ENCODE measurements at places on chromosomes 13 and 19.

DNA sequence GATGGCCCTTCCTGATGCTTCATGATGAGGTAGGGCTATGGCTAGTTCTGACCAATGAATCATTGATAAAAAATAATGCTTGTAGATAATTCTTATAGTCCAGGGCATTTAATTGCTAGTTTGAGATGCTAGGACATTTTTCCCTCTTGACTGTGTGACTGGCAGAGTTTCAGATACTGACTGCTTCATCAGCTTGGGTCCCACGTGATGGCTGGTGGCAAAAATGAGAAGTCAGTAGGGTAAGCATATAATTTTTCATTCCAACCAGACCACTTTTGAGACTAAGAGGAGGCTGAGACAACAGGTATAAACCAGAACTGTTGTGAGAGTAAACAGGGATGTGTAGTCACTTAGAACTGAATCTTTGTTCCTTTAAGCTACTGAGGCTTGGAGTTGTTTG, 183.3 kb downstream of the HS6ST3 start:
- no peak for DNase-seq

- DNase-seq: no peak
Measured at GRCh38 chr13:113143466-113144254, 14.8 kb upstream of the PROZ start.

- no peak for DNase-seq
Measured at GRCh38 chr19:6528544-6529121, 2.2 kb upstream of the TNFSF9 start.

DNA sequence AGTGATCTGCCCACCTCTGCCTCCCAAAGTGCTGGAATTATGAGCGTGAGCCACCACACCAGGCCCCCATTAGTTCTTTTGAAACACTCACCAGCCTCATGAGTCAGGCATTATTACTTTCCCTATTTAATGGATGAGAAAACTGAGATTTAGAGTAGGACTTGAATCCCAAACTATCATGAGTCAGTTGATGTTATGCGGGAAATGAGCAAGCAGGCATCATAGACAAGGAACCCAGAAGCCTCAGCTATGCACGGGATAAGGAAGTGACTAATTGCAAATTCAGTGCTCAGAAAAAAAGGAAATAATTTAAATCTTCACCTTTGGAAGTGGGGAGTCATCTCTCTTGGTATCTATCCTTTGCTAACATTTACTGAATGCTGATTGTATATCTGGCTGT, 217.5 kb downstream of the ABCC4 start:
- no peak for DNase-seq

DNA sequence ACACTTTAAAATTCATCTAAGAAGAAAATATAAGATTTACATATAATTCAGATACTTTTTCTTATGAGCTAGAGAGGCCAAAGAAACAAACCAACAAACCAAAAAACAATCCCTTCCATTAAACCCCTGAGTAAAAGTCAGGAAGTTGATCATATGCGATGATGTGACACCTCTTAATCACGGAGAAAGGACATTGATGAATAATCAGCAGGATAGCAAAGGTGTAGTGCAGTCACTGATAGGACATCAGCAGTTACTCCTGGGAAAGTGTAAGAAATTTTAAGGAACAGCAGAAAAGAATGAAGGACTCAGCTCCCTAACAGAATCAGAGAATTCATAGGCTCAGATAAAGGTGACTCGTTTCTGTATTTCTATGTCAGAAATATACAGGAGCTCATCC, 202.4 kb upstream of the EDNRB start:
- no peak for DNase-seq

GRCh38 chr13:31538067-31539042, 201.0 kb upstream of the RXFP2 start:
- DNase-seq: no peak

DNA sequence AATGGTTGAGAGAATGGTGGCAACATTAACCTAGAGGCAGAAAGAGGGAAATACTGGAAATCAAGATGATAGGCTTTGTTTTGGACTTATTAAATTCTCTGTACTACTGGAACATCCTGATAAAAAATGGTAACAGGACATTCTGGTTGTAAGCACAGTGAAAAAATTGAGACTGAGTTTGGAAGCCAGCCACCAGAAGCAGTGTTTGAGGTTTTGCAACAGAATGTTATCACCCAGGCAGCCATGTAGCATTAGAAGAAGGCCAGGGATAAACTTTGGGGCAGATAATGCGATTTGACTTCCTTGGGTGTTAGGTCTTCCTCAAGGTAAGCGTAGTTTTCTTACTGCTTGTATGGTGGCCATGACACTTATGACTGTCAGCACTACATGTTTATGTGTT, 307.4 kb downstream of the ATP8A2 start:
- DNase-seq: no peak

DNA sequence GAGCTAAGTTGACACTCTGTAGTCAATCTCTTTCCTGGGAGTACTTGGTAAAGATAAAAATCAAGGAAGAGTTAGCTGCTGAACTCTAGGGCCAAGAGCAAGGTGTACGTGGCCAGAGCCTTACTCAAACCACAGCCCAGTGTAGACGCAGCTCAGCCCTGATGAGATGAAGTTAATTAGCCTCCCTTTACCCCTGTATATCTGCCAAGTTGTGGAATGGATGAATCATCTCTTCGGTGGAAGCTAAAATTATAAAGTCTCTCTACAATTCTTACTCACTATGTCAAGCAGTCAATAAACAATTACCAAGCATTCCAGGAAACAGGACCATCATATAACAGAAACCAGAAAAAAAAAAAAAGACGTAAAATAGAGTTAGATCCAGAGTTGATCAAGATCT, 146.9 kb upstream of the UFM1 start:
- no peak for DNase-seq

DNA sequence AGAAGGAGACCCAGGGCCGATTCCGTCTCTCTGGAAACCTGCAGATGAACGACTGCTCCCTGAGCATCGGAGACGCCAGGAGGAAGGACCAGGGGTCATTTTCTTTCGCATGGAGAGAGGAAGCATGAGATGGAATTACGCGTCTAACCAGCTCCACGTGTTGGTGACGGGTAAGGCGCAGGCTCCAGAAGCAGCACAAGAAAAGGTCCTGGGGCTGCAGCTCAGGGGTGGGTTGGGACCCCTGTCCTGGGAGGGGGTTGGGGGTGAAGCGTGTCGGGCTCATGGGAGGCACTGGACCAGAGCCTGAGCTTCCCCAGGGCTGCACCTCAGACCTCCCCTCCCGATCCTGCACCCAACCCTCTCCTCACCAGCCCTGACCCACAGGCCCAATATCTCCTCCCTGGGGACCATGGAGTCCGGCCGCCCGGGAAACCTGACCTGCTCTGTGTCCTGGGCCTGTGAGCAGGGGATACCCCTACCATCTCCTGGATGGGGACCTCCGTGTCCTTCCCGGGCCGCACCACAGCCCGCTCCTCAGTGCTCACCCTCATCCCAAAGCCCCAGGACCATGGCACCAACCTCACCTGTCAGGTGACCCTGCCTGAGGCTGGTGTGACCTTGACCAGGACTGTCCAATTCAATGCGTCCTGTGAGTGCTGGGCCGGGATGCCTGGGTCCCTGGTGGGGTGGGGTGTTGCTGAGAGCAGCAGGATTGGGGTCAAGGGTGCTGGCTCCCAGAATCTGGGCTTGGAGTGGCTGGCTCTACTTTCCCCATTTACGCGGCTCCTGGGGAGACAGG, 39.6 kb upstream of the CD33 start:
- no peak for DNase-seq

DNA sequence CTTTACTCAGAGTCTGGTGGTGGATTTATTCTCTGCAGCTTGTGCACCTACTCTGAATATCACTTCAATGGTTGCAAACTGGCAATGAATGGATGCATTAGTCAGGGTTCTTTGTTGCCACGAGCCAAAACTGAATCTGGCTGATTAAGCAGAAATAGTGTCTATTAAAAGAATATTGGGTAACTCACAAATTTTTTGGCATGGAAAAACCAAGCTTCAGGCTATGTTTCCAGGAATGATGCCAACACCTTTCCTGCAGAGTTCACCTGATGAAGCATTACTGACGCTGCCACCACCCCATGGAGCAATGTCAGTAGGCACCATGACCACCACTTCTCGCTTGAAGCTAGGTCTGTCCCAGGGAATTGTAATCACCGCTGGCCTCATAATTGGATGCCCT, 597.8 kb upstream of the SLC10A2 start:
- no peak for DNase-seq

DNA sequence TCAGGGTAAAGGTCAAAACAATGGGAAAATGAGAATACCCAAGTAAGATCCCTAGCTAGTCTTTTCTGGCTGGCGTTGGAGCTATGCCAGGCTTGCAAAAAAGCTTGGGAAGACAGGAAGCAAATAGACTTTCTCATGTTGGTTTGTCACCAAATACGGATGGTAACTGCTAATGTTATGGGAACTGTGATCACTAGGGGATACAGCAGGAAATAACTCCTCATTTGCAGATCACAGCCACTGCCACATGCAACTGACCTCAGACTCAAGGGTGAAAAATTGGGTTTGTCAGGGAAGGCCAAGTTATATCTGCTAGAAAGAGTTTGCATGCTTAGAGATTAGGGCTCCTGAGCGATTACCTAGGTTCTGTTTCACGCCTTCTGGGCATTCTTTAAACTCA, 162.9 kb downstream of the NHLRC3 start:
- no peak for DNase-seq

DNA sequence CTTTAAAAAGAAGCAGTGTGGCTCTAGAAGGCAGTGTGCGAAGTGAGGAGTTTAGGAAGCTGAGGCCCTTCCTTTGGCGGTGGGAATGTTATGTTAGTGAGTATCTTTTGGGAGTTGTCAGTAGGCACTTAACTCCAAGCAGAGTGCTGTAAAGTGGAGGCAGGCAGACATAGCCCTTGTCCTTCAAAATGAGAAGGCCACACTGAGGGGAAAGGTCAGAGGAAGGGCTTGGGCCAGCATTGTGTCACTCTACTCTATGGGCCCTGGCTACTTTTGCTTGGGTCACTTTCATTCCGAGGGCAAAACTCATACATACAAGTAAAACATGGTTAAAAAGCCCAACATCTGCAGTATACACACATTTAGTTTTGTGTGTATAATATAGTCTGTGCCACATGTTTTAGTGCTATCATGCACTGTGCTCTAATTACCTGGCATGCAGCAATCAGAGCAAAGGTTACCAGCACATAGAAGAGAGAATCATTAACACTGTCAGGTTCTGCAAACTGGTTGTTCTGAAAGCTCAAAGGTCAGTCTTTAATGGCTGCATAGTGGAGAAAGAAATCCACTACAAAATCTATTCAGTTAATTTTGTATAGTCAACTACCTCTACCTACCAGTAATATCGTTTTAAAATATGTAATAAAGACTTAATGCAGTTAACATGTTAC, 64.4 kb downstream of the WASF3 start:
- DNase-seq: no peak

DNA sequence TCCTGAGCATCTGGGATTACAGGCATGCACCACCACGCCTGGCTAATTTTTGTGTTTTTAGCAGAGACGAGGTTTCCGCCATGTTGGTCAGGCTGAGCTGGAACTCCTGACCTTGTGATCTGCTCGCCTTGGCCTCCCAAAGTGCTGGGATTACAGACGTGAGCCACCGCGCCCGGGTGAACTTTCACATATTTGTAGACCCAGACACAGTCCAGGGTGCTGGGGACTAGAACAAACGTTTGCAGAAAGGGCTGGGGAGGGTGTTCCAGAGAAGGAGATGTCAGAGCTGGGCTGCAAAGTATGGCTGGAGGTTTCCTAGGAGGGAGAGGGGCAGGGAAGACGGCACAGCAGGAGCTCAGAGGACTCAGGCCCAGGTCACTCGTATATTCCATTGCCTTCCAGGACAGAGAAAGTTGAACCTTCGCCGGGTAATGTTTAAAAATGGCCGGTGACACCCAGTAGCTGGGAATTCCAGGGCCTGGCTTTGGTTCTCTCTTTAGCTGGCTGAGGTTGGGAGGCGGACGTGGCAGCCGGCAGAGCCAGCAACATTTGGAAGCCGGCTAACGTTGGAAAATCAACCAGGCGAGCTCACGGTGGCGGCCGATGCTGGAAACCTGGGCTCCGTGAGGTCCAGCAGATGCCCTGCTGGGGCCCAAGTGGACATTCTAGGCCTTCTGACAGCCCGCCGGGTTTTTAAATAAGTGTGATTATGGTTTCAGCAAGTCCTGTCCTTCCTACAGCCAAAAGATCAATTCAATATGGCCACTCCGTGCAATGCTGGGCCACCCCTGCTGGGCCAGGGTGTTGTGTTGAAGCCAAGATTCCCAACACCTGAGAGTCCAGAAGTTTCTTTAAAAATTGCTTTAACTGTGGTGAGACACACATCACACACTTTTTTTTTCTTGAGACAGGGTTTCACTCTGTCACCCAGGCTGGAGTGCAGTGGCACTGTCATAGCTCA, 41.5 kb downstream of the NFIC start:
- DNase-seq: no peak

DNA sequence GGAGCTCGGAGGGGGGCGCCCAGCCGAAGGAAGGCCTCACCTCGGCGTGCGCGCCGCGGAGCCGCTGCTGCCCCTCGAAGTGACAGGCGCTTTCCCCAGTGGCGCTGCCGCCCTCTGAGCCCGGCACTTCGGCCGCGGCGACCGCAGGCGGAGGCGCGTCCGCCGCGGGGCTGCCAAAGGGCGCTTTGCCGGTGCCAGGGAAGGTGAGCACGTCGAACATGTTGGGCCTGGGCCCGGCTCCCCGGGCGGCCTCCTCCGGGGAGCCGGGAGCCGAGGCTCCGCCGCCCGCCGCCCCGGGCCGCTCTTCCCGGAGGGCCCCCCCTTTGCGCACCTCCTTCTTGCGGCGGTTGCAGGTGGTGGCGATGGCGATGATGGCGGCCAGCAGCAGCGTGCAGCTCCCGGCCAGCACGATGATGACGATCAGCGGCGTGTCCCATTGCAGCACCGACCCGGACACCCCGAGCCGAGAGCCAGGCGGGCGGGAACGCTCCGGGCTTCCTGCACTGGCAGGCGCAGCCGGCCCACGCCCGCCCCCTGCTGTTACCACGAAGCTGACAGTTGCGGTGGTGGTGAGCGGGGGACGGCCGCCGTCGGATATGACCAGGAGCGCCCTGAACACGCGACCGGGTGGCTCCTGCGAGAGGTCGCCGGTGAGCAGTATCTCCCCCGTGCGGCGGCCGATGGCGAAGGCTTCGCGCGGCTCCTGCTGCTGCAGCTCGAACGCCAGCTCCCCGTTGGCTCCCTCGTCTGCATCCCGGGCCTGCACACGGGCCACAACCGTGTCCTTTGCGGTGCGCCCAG, 2.5 kb downstream of the PCDH8 start:
- no peak for DNase-seq

- no peak for DNase-seq
Measured at GRCh38 chr19:10885201-10886169, 14.1 kb downstream of the CARM1 start.

- no peak for DNase-seq
Measured at GRCh38 chr13:38542601-38543000, 144.3 kb upstream of the FREM2 start.

- DNase-seq: no peak
Measured at GRCh38 chr13:49616676-49617065, 11.6 kb upstream of the ARL11 start.

- DNase-seq: no peak
Measured at GRCh38 chr13:79792716-79793115, 311.8 kb downstream of the NDFIP2 start.
